GM20000 (cell line): ENCODE measurements at places on chromosomes 16 and 17.
A peak's percentile ranks its signal among the peaks of the same experiment; 100 is the strongest.

DNA sequence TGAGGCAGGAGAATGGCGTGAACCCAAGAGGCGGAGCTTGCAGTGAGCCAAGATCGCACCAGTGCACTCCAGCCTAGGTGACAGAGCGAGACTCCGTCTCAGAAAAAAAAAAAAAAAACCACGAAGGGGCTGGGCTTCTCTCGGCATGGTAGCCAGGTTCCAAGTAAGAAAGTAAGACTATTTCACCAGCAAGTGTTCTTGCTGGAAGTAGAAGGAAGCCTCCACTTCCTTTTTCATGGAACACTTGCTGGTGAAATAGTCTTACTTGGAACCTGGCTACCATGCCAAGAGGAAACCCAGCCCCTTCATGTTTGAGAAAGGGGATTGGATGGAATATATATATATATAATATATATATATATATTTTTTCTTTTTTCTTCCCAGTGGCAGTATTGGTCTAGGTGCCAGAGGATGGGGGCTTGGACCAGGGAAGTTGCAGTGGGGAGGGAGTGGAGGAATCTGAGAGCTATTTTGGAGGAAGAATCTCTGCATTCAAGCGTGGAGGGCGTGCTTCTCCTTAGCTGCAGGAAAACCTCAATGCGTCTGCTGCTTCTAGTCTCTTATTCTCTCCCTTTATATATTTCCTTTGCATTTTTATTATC is 7.2 kb upstream of the N4BP1 start:
- no peak for DNase-seq

GRCh38 chr17:30218799-30219198 is 16.7 kb downstream of the SLC6A4 start:
- peak; percentile 52 for DNase-seq

DNA sequence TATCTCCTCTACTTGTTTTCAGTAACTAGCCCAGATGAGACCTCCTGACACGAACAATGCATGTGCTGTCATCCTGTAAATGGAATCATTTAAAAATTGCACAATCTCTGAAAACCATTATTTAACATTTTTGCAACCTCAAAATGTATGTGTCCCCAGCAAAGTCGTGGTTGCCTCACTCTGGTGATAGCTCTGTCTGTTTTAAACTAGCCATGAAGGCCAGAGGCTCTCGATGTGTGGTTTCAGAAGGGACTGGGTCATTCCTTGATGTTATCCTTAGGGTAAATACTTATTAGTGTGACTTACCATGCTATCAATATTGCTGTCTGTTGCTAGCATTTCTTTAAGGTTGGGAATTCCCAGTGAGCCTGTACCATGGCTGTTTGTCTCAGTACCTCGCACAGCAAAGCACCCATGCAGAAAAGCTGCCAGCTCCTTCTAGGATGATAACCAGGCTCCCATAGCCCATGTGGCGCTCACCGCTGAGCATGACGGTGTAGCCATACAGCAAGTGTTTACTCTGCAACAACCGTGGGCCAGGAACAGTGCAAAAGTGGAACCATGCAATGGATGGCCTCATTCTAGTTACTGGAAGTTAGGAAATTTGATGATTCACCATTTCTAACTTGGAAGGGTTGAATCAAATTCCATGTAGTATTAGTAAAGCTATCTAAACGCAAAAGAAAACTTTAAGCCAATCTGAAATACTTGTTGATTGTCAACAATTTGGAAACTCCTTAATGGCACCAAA is 2.9 kb upstream of the PGS1 start:
- no peak for DNase-seq

- DNase-seq: peak; percentile 67
These were observed at the start of gene TGFB1I1 for GRCh38 chr16:31471875-31472708. TSS of gene TGFB1I1 (plus strand) at chr16:31472152. CDS start at chr16:31472189, 37 bp downstream.

DNA sequence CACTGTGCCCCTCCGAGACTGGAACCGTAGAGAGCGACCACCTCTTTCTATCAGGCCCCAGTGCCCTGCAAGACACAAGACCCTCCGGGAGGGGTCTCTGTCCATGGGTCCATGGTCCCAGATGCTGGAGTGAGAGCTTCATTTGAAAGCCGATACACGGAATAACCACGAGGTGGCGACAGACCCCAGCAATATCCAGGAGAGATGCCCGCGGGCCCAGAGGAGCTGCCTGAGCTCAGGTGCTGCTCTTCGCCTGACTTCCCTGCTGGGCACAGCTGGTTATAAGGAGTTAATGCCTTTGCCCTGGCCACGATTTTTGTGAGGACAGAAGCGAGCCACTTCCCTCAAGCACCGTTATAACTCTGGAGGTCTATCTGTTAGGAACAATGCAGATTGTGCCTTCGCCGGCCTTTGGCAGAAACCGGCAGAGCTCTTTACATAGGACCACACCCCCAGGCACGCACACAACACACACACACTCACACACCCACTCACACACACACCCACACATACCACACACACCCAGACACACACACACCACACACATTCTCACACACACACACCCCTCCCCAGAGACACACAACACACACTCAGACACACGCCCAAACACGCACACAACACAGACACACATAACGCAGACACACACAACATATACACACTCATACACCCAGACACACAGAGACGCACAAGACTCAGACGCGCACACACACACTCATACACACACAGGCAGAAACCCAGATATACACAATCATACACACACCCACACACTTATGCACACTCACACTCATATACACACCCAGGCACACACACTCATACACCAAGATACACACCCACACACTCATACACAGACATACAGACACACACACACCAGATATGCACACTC is 436.4 kb downstream of the SOX9 start:
- DNase-seq: peak; percentile 78

DNA sequence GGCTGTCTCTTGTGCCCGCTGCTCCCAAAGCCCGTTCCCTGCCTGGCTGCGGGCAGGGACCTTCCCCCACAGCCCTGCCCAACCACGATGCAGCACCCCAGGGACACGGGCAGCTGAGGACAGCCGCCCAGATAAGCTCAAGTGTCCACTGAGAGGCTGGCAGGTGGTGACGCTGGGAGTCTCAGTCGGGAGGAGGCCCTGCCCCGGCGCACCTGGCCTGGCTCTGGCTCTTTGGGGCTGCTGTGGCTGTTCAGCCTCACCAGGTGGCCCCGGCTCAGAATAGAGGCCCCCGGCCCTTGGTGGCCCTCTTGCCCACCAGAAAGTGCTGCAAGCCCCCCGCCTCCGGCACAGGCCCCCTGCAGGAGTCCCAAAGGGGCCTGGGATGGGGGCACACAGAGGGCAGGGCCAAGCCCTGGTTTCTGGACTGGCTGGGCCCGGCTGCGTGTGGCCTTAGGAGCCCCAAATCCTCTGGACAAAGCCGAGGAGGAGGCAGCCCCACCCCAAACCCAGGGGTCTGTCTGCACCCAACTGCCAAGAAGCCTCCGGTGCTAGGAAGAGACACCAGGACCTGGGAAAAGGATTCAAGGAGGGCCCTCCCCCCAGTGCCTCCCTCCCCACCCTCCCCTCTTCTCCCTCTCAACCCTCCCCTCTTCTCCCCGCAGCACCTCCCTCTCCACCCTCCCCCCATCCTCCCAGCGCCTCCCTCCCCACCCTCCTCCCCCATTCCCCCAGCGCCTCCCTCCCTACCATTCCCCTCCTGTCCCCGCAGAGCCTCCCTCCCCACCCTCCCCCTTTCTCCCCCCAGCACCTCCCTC is 5.3 kb downstream of the NTHL1 start:
- DNase-seq: no peak

DNA sequence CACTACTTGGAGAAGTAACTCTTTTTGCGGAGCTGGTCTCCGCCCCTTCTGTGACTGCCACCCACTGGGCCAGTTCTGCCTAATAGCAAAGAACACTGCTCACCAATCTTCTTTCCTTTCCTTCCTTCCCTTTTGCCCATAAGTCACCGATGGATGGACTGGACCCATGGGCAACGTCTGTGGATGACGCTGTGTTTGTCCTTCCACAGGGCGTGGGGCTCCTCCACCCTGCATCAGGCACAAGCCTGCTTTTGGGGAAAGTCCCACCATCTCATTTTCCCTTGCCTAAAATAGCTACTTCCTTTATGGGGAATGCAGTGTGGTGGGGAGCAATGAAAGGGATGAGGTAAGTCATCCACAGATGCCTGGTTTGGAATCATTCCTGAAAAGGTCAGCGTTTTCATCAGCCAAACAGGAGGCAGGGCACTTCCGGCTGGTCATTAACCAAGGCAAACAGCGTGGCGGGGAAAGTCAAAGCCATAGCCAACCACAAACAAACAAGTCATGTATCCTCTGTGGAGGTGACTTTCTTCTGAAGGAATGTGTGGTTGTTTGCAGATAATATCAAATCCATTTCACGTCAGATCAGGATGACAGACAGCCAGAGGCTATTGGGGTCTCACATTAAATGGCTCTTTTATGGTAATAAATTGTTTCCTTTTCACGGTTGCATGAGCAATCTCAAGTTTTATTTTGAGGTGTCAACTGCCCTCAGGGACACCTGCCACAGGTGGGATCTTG is 30.7 kb upstream of the MED9 start:
- DNase-seq: no peak

- DNase-seq: peak; percentile 11
These were observed 112.9 kb upstream of the SMURF2 start for GRCh38 chr17:64774888-64775540.

GRCh38 chr16:86127366-86127765 is 228.4 kb downstream of the IRF8 start:
- DNase-seq: no peak
